Mesendoderm (in vitro differentiated cells): ENCODE measurements at places on chromosomes 16 and 17.

GRCh38 chr16:29962344-29962994 lies 590 bp downstream of the TMEM219 start:
- no peak for DNase-seq

DNA sequence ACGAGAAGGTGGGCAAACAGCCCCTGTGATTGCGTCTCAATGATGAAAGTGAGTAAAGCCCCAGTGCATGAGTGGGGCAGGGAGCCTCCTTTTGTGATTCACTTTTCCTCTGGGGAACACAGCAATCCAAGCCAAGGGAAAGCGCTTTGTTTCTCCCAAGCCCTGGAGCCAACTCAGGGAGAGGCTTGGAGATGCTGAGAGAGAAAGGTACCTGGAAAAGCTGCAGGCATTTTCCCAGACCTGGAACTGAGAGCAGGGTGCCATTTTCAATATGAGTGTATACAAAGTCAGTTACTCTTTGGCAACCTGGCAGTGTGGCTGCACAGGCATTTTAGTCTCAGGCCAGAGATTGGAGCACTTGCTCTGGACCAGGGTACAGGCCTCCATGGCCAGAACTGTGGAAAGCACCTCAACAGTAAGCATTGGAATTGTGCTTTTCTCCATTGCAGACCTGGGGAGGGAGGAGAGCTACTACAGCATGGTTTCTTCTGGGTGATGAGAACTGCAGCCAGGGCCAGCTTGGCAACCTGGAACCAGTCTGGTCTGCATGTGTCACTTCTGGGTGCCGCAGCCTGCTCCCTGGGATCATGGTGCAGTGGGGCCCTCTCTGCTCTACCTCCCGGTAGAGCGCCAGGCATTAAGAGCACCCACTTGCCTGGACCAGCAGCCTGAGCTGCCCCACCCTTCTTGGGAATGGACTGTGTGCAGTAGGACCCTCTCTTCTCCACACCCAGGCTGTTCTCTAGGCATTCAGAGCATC lies 89.0 kb upstream of the CDH5 start:
- DNase-seq = no peak

DNA sequence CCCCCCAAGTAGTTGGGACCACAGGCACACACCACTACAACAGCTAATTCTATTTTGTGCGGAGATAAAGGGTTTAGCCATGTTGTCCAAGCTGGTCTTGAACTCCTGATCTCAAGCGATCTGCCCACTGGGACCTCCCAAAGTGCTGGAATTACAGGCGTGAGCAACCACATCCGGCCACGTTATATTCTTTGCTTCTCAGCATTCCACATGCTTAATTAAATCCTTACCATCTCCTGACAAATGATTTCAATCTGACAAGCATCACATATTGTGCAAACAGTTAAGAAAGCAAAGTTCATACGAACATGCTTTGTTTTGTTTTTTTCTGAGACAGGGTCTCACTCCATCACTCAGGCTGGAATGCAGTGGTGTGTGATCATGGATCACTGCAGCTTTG lies 18.2 kb downstream of the HIGD1B start:
- DNase-seq = no peak

DNA sequence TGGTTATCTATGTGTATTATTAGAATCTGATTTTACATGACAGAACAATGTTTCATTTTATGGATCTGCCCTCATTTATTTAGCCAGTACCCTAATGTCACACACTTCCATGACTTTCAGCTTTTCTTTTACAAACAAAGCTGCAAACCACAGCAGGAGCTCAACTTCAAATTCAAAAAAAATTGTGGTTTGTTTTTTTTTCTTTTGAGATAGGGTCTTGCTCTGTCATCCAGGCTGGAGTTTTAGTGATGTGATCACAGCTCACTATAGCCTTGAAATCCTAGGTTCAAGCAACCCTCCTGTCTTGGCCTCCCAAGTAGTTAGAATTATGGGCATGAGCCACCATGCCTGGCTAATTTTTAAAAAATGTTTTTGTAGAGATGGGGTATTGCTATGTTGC lies 8.2 kb upstream of the MPRIP start:
- no peak for DNase-seq

GRCh38 chr16:69564845-69565670 lies 708 bp upstream of the NFAT5 start:
- DNase-seq = peak; percentile 19

DNA sequence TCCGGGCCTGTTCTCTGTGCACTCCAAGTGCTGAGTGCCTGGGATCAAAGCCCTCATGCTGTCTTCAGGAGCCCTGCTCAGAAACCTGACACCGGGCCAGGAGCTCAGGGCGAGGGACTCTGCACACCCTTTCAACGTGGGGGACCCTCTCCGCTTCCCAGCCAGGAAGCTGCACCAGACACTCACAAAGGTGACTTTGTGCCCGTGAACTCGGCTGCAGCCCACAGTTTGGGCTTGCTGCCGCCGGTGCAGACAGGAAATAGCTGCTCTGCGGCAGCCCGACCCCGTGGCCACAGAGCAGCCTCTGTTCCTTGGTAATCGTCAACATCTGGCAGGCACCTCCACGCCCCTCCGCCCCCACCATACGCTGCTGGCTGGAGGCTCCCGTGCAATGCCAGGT lies 93.4 kb upstream of the METRNL start:
- peak; percentile 14 for DNase-seq

GRCh38 chr16:85605912-85606841 lies 6.9 kb upstream of the GSE1 start:
- no peak for DNase-seq

GRCh38 chr17:19833914-19834313 lies 33.8 kb downstream of the ULK2 start:
- DNase-seq = peak; percentile 3

GRCh38 chr17:71703701-71704100 lies 417.1 kb upstream of the SOX9 start:
- no peak for DNase-seq

DNA sequence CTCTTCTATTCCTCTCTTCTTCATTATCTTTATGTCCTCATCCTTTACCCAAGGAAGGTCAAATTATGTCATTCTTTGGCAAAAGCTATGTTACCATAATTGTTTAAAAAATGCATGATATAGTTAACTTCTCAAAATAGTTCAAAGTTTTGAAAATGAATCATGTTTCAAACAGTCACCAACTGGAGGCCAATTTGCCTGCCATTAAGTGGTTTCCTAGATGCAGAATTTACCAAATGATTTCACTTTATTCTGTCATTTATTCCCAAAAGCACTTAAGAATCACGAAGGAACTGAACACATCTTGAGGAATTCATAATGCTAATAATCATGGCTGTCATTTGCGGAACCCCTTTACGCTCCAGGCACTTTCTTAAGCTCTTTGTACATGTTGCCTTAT lies 190.9 kb upstream of the CDH11 start:
- DNase-seq = no peak

DNA sequence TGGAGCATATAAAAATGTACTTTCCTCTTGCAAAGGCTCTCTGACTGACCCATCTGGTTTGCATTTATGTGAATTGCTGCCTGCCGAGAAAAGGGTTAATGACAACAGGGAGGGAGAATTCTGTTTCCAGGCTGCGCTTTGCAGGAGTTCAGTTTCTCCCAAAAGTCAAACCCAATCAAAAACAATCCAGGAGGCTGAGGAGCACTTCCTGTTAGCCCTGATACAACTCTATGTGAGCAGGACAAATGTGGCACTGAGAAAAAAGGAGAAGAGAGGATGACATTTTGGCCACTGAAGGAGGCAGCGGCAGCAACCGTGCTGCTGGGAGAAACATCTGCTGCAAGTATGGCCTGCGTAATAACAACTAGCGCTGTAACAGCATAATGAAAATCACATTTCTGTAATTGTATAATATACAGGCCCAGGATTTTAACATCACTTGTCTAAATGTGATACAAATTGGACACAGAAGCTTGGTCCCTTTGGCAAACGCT lies 26.8 kb upstream of the ELAC2 start:
- DNase-seq = no peak

- DNase-seq = peak; percentile 40
Measured at GRCh38 chr17:57294629-57295501, 38.5 kb downstream of the MSI2 start.

- DNase-seq = no peak
Measured at GRCh38 chr16:57629516-57630406, 1.3 kb downstream of the ADGRG1 start.

GRCh38 chr16:57016831-57017230 lies 27.5 kb downstream of the NLRC5 start:
- DNase-seq = no peak

- no peak for DNase-seq
Measured at GRCh38 chr17:61598014-61598413, 7.0 kb upstream of the NACA2 start.

DNA sequence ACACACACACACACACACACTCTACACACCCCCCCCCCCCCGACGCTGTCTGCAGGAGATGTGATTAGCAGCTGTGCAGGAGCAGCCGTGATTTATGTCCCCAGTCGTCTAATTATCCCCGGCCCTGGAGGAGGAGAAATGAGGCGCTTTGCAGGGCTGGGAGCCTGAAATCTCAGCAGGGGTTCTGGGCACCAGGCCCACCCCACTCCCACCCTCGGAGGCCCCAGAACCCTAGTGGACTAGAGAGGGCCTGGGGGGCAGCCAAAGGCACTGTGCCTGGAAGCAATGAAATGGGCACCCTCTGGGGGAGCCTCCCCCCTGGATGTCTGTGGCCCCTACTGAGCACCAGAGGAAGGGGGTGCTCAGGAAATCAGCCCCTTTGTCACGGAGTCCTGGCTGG lies 134.2 kb upstream of the CIBAR2 start:
- DNase-seq = no peak

- DNase-seq = no peak
Measured at GRCh38 chr17:30550512-30551273, 73.5 kb downstream of the GOSR1 start.

DNA sequence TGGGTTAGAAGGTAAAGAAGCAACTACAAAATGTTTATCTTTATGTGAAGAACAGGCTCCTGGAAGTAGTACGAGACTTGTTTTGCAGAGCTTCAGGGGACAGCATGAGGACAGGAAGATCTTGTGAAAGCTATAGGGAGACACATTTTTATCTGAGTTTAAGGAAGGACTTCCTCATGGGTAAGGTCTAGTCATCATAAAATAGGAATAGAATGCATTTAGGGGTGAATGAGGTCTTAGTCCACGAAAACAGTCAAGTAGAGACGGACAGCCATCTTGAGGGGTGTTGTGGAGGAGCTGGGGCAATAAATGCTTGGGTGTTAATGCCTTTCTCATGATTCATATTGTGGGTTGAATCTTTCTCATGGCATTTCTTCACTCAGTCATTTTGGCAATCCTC lies 24.3 kb downstream of the KCNJ16 start:
- no peak for DNase-seq

- DNase-seq = no peak
Measured at GRCh38 chr16:73383195-73383987, 335.5 kb upstream of the ZFHX3 start.

- peak; percentile 94 for DNase-seq
Measured at GRCh38 chr17:61294777-61295176, 104.9 kb upstream of the TBX2 start.

GRCh38 chr17:47208744-47209488 lies at the start of gene MYL4:
Gene MYL4 (plus strand): TSS chr17:47209348. CDS start chr17:47209423, 75 bp downstream.
- DNase-seq = peak; percentile 81

DNA sequence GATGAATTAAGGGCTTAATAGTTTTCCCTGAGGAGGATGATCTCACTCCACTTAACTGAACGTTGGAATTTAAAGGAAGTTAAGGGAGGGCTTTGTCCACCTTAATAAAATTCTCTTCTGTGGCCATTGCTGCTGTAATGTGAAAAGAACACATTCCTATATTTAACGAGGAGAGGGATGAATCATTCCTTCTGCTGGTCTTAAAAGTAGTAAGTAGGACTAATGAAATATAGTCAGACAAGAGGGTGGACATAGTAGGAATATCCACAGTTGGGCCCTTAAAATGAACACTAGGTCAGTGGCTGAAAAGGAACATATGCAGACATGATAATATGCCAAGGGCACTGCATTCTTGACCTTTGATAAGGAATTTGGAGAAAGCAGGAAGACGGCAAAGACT lies 405.6 kb downstream of the PMP22 start:
- no peak for DNase-seq

DNA sequence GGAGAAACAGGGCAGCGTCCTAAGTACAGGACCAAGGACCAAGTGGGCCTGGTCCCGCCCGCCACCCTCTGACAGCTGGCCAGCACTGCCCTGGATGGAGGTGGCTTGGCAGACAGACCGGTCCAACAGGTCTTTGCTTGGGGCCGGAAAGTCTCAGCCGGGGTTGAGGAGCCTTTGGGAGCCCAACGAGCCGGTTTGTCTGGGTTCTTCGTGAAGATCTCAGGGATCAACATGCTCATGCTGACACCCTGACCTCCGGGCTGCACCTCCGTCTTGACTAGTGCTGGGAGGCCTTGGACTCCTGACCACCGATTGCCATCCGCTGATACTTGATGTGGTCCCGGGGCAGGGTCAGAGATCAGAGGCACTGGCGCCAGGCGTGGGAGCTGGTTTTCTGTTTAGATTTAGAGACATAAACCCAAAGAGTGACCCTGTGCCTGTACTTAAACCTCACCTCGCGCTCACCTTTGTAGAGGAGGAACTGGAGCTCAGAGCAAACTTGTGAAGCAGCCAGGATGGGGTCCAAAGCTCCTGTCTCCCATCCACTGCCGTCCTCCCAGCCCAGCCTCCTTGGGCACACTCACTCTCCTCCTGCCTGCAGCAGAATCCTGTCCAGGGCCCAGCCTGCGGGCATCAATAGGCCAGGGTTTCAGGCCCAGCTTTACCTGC lies 92.1 kb upstream of the GSE1 start:
- DNase-seq = no peak

GRCh38 chr16:48501516-48502377 lies 108.2 kb downstream of the N4BP1 start:
- DNase-seq = peak; percentile 27

DNA sequence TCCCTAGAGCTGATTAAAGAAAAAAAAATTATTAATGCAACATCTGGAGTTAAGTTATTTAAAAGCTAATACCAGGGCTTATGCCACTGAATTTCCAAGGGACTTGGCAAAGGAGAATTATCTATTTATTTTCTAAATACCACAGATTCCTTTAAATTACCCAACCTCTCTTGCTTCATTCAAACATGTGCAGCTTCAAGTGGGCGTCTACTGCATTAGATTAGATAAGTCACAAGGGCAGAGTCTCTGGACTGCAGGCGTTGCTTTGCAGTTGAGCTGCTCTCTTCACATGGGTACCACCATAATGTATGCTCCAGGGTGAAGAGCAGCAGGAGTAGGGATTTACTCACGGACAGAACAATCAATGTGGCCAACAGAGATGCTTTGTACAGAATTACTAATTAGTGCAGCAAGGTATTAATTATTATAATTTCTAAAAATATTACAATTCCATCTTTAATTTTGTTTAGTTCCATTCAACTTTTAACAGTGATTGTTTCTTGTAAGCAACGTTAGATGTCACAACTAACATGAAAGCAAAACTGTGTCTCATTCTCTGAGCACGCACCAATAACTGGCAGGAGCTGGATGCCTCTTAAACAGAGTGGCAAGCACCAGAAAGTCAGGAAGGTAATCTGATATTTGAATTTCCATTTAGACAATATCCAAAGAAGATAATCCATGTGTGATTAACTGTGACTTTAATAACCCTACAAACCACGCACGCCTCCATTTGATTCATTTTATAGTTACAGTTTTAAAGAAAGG lies 214.2 kb downstream of the STX8 start:
- DNase-seq = peak; percentile 45

- DNase-seq = no peak
Measured at GRCh38 chr17:78362232-78362631, 2.4 kb upstream of the SOCS3 start.
